ENCODE measurements at places on chromosomes 4 and X.

DNA sequence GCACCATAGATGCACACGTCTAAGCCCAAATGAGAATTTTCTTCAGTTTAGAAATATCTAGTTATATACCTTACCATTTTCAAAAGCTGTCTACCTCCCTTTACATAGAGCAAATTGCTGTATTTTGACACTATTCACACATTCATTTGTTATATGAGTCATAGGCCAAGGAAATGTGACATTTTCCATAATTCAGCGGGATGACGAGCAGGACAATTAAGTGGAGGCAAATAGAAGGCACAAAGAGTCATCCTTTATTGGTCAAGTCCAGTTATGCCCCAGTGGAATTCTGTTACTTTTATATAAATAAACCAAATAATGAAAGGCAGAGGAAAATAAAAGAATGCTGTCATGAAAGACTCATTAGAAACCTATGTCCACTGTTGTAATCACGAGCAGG is 27.9 kb downstream of the FGF13 start:
- DNase-seq = no peak

GRCh38 chr4:168390041-168390440 is 71.5 kb upstream of the DDX60 start:
- no peak for DNase-seq

- DNase-seq = no peak
Measured at GRCh38 chr4:137775701-137776100, 243.4 kb upstream of the PCDH18 start.

- DNase-seq = no peak
Measured at GRCh38 chrX:129493643-129494042, 29.6 kb downstream of the SMARCA1 start.

GRCh38 chr4:138789796-138790195 is 225.8 kb upstream of the NOCT start:
- no peak for DNase-seq

- no peak for DNase-seq
Measured at GRCh38 chr4:156111686-156112085, 158.0 kb upstream of the CTSO start.

- DNase-seq = no peak
Measured at GRCh38 chrX:18874560-18875255, 109.2 kb downstream of the PHKA2 start.

DNA sequence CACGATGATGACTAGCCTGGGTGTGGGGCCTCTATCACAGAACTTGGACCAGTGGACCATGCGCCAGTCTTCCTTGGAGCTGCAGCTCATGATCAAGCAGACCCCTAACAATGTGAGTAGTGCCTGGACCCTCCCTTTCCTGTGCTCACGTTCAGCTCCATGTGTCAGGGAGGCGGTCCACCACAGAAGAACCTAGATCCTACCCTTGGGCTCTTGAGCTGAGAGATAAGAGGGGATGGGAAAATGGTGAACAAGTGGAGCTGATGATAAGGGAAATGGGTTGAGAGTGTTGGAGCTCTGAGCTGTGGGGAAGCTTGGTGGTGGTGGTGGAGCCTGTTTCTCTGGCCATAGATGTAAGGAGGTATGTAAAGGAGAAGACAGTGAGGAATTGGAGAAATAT is 13.1 kb downstream of the MED12 start:
- no peak for DNase-seq

DNA sequence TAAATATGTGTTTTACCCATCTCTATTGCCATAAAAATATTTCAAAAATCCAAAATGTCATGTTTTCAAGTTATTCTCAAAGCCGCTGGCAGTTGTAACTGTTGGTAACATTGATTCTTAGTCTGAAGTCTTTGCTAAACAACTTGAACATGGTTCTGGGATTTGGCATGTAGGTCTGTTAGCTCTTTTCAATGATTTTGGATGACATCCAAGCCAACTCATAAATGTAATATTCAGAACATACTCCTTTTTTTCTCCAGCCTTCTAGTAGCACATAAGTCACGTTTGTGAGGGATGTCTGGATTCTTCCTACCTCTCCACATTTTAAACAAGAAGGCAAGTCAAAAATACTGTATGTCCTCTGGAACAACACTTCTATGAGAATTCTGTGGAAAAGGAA is 305.3 kb downstream of the PRR32 start:
- no peak for DNase-seq

- DNase-seq = no peak
Measured at GRCh38 chrX:37658343-37659030, 27.1 kb upstream of the XK start.

GRCh38 chrX:29531336-29531735 is 684.0 kb upstream of the MAGEB2 start:
- DNase-seq = no peak

DNA sequence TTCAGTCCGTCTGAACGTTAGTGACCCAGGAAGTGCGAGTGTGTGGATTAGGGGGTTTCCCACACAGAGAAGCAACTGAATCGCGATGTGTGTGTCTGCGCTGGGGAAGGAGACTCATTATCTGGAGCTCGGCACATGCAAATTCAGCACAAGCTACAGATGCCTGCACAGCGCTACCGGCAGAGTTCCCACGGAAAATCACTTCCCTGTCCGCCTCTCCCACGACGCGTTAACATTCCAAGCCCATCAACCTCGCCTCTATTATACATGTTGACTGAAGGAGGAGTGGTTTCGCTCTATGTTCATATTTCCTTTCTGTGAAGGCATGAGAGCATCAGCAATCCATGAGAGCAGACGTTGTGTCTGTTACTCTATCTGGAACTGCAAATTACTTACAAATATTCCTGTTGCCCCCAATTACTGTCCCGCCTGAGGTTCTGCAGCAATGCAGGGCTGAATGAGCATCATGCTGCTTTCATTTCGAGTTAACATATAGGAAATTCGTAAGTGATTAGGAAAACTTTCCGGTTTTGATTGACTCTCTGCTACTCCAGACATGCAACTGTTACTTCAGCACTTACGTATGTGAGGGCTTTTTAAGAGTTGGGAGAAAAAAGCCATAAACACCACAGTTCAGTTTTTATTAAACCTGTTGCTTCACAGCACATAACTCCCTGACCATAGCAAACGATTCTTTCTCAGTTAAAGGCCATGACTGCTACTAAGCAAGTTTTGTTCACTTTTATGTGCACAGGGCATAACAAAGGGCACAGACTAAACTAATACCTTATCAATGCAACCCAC is 15.0 kb upstream of the MTNR1A start:
- no peak for DNase-seq

DNA sequence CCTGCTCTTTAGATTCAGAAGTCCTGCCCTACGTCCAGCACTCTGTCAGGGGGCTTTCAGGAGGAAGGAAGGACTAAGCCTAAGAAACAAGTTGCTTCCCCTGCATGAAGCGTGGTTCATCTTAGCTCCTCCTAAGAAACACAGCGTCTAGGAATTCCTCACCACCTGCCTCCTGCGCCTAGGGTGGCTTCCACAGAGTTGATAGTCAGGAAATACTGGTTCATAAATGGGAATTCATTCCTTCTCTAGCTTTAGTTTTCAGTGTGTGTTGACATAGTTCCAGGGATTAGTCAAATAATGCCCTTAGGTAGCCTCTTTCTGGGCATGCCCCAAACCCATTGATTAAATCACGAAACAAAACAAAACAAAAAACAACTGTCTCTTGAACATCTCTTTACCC is 1.7 kb upstream of the MXRA5 start:
- no peak for DNase-seq

GRCh38 chr4:104492183-104492771 is 2.4 kb downstream of the CXXC4 start:
- no peak for DNase-seq

GRCh38 chr4:152232271-152232670 is 303.6 kb downstream of the FBXW7 start:
- no peak for DNase-seq

DNA sequence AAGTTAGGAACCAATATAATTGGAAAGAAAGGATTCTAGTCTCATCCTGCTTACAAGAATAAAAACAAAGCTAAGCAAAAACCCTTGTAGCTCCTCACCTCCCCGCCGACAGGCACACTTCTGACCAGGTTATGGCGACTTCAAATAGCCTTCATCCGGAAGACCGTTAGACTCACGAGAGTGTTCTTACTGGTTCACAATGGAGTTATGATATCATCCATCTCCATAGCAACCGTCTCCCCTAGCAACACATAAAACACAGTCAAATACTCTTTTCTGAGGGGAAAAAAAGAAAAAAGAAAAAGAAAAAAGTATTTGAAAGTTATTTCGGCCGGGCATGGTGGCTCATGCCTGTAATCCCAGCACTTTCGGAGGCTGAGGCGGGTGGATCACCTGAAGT is at the start of gene IL13RA2:
Gene IL13RA2 (minus strand): TSS at position 162 of the 400 bp plus-strand sequence. CDS start 347 bp downstream, outside the sequence.
- DNase-seq = no peak

GRCh38 chrX:45623266-45623665 is 422.6 kb upstream of the DIPK2B start:
- no peak for DNase-seq

DNA sequence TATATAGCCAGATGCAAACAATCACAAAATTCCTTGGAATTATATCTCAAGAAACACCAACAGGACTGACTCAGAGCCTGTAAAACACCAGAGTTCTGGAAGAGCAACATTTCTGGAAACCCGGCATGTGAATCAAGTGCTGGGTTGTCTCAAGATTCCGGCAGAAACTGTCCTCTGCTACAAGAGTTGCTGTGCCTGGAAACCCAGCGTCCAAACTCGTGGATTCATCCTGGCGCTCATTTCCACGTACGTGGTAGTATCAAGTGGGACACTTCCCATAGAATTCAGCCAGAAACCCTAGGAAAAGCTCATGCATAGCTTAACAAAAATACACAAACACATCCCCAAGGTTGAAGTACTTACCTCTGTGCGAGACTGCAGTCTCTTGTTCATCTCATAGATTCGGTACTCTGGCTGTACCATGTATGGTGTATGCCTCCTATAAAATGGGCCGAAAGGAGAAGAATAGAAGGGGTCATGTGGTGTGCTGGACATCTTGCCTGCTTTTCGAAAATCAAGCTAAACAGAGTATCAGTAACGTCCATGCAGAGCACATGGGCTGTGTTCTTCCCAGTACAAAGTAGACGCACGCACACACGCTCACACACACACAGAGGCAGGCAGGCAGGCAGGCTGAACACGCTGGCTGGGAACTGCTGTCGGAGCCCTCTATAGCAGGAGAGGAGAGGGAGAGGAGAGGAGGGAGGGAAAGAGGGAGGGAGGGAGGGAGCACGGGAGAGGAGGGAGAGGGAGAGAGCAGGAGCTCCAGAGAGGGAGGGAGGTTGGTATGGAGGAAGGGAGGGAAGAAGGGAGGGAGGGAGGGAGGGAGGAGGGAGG is at the start of gene LDB2:
Gene LDB2 (minus strand): TSS at position 655 of the 837 bp plus-strand sequence.
- no peak for DNase-seq

DNA sequence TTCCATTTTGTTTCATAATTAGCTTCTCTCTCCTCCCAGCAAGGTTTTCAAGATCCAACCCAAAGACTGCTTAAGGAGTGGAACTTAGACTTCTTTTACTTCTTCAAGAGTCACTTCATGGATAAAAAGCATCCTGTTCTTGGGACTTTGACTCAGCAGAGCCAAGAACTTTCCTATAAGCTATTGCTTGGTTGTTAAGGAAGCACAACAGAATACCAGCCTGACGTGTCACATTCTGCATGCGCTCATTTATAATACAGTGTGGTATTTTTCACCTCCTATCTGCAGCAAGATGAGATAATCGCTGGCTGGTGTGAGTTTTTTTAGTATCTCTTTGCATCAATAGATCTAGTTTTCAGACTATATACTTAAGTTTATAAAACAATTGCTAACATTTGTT is 152.1 kb downstream of the PALLD start:
- DNase-seq = no peak

- no peak for DNase-seq
Measured at GRCh38 chr4:2353222-2354107, 65.0 kb downstream of the ZFYVE28 start.

GRCh38 chr4:40570348-40571077 is 59.2 kb downstream of the RBM47 start:
- DNase-seq = no peak

GRCh38 chr4:125985856-125986255 is 671.1 kb downstream of the FAT4 start:
- no peak for DNase-seq

DNA sequence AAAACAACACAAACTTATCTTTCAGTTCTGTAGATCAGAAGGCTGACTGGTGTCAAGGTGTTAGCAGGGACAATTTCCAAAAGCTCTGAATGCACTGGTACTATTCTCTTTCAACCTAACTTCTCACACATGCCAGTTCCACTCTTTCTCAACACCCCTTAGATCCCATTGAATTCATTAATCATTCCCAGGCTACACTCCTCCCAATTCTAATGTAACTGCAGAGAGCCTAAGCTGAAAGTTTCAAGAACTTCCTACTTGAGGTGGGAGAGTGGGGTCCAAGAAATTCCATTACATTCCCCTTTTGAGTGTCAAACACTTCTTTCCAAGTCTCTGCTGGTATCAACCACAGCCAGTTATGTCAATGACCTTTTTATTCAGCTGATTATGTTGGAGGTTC is 142.0 kb downstream of the ADAMTS3 start:
- no peak for DNase-seq

DNA sequence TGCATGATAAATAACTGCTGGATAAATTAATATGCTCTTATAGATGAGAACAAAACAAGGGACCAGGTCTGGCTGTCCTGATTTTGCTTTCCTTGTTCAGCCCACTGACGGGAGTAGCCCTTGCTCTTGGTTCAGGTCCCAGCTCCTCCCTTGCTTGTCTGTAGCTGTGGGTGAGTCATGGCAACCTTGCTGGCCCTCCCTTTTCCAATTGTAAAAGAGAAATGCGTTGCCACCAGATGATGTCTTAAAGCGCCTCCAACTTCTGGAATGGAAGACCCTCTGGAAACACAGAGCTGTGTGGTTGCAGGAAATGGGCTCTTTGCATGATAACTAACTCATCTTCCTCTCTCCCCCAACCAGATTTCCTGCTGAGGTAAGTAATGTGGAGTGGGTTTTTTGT is 171.4 kb downstream of the AASDH start:
- no peak for DNase-seq

DNA sequence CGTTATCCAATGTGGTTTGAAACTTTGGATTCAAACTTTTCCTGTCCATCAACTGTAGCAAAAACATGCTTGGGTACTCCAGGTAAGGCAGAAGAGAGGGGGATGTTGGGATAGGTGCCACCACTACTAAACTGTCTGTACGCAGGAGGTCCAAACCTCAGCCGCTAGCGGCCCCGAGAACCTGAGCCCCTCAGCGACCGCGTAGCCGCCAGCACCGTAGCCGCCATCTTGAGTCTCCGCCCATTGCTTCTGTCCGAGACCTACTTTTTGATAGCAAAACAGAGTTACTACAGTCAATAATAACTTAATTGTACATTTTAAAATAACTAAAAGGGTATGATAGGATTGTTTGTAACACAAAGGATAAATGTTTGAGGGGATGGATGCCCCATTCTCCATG is 119.9 kb upstream of the GRID2 start:
- no peak for DNase-seq

- no peak for DNase-seq
Measured at GRCh38 chr4:21952549-21952948, 4.0 kb upstream of the KCNIP4 start.

GRCh38 chr4:129094347-129094746 is 1.0 kb upstream of the SCLT1 start:
- DNase-seq = no peak

GRCh38 chr4:150650751-150651150 is 68.8 kb downstream of the MAB21L2 start:
- DNase-seq = no peak

GRCh38 chr4:184861047-184861446 is 35.3 kb upstream of the ACSL1 start:
- DNase-seq = no peak

Data from stimulated activated CD8-positive, alpha-beta memory T cell treated with anti-CD3 and anti-CD28 coated beads, Interleukin-7, amount 100 ng/mL, for 1 hour (primary cell).